ENCODE measurements at places on chromosomes 4 and X.

DNA sequence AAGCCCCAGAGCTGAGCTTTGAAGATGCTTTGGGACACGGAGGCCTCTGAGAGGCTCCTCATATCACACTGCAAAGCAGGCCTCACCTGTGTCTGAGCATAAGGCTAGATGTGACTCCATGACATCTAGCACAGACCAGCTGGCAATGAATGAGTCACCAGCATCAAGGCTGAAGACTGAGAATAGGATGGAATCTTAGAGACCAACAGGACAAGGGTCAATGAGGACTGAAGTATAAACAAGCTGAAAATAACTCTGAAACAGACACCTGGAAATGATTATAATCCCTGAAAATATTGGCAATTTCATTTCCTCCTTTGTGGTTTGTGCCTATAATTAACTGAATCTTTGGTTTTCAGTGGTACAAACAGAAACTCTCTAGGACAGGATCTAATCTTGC lies 87.1 kb upstream of the PRPS1 start:
- DNase-seq, result no peak

DNA sequence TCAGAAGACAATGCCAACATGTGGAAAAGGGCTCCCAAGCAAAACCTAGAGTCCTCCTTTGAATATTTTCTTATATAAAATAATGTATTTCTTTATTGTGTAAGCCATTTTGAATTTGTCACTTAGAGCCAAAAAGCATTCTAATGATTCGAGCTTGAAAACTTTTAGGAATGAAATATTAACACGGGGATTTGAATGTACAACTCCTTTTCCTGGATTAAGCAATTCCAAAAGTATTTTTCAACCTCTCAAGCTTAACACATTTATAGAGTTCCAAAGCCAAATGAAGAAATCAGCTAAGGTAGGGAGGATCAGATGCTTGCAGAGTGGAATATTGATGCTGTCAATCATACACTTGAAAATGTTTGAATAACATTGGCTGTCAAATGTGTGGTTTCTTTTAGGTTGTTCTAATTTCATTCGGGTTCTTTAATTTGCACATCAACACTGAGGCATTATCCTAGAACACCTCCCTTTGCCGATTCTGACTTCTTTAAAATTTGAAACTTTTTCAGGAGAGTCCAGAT lies 67.2 kb upstream of the ETNPPL start:
- no peak for DNase-seq

GRCh38 chrX:38898261-38898660 lies 97.0 kb downstream of the MID1IP1 start:
- no peak for DNase-seq

DNA sequence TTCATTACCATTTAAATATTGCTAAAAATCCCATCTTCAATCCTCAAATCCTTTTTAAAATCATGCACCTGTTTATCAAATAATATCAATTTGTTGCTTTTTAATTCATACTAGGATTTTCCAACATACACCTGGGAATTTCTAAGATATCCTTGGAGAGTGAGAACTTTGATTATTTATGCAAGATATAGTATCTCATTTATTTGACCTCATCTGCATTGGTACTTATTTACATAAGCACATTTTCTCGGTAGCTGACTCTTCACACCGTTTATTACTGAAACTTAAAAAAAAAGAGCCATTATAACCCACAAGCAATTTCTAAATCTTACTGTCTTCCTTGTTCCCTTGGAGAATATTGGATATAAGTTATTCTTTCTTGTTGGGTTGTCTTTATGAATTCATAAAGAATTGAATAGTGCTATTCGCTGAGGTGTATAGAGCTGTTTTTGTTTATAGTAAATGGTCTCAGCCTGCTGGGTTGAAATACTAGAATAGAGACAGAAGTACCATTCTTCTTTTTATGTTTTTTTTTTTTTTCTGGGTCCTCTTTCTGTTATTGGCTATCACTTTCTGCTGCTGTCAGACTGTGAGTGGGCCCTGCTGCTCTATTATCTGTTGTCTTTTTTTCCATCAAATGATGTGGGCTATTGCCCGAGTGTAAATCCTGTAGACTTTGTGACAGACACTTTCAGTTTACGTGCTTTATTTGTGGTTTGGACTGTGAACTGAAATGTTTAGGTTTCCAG lies 2.9 kb downstream of the UGT8 start:
- no peak for DNase-seq

- DNase-seq, result no peak
Observed at GRCh38 chr4:188032583-188032982, 37.0 kb downstream of the ZFP42 start.

DNA sequence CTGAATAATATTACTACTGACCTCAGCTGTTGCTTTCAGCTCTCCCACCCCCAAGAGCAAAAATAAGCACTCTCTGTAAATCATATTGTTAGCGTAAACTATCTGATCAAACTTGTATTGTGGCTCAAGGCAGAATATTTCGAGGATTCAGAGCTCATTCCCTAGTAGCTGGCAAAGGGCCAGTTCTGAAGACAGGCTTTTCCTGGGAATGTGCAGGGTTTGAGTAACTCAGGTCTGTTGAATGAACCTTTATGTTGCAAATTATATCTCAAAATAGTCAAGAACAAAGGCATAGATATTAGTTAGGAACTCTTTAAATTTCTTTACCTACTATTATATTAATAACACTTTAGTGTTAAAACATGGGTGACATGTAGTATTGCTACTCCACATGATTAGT lies 454.9 kb downstream of the CCSER1 start:
- no peak for DNase-seq

- no peak for DNase-seq
Observed at GRCh38 chrX:22950269-22951266, 49.2 kb upstream of the DDX53 start.

DNA sequence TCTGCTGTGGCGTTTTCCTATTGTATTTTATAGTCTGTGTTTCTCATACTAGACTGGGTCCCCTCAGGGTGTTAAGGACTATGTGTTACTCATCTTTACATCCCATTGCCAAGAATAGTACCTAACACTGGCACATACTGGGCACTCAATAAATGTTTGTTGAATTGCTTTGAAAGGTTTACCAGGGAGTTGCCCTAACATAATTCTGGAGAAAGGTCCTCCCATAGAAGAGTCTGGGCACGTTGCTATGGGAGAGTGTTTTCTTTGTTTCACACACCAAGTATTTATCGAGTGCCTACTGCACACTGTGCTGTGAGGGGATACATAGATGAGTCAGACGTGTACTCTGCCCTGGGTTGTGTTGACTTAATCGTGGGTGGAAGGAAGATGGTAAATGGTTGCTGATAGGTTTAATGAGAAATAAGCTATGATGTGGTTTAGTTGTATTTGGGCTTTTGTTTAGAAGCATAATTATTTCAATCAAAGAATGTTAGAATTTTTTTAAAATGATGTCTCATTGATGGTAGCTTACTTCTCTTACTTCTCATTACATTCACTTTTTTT lies 42.9 kb downstream of the AFF1 start:
- no peak for DNase-seq

DNA sequence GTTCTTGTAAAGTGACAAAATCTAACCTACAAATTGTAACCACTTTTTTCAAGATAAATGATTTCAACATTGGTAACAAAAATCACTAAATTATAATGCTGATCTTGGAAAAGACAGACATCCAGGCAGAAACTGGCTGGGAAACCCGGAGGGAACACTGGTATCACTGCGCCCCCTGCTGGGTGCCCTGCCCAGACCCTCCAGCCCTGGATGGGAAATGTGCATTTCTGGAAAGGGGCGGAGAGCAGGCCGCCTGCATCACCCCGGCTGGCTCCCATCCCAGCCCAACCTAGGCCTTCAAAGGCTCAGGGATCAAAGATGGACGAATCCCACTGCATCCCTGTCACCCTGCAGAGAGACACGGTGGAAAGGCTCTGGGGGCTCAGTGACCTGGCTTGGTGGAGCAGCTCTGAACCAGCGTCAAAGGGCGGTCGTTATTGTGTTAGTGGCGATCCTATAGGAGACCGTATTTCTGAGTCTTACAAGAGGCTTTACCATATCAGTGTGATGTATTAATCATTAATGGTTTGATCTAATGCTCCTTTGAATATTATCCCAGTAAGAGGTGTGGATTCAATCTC lies 37.3 kb downstream of the ACOX3 start:
- peak; percentile 35 for DNase-seq

DNA sequence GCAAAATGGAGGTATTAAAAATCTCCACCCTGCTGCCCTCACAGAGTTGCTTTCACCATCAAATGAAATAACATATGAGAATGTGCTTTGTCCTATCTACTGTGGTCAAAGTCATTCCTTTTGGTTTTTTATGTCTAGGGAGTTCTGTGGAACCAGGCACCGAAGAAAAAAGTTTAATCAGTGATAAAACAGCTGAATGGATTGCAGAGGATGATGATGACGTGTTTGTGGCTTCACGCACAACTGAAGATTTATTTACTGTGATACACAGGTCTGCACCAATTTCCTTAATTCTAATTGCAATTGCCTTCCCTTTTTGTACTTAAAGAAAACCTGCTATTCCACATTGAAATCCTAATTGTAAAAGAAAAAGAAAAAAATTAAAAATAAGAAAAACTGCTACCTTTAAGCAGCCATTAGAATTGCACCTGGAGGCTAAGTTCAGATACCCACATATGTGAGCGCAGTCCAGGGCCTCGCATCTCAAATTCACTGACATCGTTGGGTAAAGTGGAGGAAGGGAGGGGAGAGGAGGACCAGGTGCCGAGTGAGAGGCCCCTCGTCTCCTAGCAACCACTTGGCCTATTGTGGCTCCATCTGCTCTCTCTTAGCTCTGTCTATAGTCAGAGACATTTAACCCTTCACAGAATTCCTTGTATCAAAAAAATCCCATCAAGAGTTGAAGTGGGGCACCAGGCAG lies 10.5 kb upstream of the RTL5 start:
- DNase-seq, result no peak

- no peak for DNase-seq
Observed at GRCh38 chr4:24244663-24245490, 339.5 kb downstream of the DHX15 start.

- no peak for DNase-seq
Observed at GRCh38 chr4:911871-912490, 20.1 kb downstream of the GAK start.

DNA sequence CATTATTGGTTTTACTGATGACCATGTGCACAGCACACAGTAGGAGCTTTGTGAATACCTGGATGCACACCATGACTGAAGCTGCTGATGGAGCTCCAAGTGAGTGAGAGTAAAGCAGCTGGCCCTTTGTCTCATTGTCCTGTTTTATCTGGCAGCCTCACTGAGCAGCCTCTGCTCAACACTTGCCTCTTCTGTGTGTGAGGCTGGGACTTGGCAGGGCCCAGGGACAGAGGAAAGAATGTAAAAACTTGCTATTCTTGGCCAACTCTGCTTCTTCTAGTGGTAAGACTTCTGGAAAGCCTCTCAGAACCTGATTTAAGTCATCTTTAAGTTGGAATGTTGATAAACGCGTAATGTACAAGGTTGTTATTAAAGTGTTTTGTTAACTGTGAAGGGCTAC lies 61.4 kb downstream of the BEX1 start:
- DNase-seq, result no peak

DNA sequence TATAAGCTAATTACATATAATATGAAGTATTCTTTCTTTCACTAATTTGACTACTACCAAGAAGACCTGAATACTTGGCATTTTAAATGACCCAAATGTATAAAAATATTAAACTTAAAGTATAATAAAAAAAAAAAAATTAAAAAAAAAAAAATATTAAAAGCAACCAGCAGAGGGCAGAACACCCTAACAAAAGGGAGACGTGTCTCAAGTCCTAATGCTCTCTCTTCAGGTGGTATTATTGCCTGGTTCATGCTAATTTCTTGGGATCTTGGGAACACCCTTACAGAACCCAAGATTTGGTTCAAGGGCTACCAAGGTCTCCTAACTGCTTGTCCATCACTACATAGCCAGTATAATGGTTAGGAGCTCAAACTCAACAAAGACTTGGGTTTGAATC lies 754.8 kb downstream of the RAB28 start:
- no peak for DNase-seq
